ENCODE measurements at places on chromosomes 7 and 10.

- no peak for DNase-seq
Observed at GRCh38 chr7:115707258-115708012, 323.1 kb downstream of the TFEC start.

- no peak for DNase-seq
Observed at GRCh38 chr10:1323951-1324350, 267.8 kb downstream of the WDR37 start.

DNA sequence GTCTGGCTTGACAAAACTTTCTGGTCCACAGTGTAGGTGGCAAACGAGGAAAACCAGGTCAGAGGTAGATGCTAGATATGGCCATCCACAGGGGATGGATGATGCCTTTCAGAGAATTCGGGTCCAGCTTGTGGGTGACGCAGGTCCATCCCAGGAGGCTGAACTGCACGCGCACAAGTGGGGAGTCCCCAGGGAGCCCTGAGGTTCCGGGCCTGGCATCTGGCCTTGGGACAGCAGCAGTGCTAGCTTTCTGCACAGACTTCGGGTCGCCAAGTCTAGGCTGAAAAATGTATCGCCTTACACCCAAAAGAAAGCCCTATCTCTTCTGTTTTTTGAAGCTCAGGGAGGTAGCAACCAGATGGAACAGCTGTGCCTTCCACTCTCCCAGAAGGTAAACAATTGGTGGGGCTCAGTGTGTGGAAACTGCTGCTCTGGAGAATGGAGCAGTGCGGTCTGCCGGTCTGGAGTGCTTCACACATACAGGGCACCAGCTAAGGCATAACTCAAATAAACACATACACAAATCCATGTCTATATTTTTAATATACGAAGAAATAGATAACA, 119.3 kb upstream of the ACBD5 start:
- no peak for DNase-seq

- DNase-seq, result no peak
Observed at GRCh38 chr7:44268671-44269070, 56.7 kb downstream of the CAMK2B start.

- no peak for DNase-seq
Observed at GRCh38 chr10:122304054-122304579, 33.0 kb downstream of the BTBD16 start.

DNA sequence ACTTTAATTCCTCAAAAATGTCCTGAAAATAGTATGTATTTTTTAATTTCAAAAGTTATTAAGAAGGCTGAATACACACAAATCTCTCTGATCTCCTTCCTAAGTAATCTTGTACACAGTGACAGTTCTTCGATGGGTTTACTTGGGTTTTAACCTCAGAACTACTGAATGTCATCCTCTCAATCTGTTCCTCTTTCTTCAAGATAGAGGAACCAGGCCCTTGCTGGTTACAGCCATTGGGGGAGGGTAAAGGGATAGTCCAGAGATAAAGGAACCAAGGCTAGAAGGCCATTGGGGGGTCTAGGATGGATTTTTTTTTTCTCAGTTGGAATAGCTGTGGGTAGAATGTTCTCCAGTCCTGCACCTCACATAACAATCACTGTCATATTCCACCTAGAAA, 224.9 kb downstream of the SKIDA1 start:
- no peak for DNase-seq

DNA sequence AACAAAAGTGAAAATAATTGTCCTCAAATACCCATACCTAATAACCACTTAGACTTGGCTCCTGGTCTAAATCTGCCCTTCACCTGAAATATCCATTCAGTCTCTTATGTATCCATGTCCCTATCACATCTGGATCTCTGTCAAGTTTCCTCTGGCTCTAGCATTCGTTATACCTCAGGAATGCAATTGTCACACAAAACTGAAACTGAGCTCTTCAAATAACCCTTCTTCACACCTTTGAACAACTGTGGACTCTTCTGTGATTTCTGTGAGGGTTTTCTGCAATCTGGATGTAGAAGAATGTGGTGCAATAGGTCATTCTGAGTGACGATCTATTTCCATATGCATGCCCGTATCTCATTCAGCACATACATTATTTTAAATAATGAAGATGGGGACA, 53.5 kb upstream of the FGL2 start:
- no peak for DNase-seq

DNA sequence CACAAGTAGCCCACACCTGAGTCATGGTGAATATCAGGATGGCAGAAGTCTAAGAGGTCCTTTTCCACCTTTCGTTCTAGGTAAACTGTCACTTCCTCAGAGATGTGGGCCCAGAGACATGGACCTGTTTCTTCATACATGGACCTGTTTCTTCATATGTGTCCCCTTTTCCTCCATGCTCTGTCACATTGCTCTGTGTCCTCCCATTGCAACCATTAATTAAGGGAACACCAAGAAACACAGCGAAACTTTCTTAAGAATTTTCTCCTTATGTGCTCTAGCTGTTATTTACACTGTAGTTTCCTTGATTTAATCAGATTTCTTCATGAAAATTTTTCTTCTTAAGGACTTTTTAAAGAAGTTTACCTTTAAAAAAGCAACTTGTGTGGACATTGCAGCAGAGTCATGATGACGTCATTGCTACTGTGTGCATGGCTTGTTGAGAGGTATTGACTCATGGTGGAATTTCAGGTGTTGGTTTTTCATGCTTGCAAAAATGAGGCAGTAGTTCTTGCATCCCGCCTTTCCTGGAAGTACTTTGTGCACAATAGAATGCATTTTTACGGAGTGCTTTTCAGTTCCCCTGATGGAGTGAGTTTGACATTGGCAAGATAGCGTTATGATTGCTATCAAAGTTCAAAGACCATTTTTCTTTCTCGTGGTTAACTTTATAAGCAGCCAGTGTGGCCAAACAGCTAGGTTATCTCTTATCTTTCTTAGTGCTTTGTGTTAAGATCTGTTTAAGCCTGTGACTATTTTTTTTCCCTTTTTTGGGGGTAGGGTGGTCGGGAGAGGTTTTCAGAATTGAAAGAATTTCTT, 37.7 kb downstream of the CFAP58 start:
- DNase-seq, result no peak

DNA sequence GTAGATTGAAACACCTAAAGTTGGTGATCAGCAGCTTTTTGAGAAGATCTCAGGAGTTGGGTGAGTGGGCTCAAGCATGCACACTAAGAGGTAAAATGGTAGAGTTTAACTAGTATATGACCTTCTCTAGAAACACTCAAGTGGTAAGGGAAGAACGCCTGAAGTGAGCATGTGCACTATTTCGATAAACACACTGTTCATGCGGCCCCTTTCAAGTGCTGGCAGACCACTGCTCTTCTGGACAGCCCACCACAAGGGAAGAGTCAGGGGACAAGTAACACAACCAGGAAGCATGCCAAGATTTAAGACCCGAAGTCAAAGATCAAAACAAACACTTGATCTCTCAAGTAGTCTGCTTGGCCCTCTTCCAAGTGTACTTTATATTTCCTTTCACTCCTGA, 519.5 kb upstream of the ZWINT start:
- DNase-seq, result no peak

DNA sequence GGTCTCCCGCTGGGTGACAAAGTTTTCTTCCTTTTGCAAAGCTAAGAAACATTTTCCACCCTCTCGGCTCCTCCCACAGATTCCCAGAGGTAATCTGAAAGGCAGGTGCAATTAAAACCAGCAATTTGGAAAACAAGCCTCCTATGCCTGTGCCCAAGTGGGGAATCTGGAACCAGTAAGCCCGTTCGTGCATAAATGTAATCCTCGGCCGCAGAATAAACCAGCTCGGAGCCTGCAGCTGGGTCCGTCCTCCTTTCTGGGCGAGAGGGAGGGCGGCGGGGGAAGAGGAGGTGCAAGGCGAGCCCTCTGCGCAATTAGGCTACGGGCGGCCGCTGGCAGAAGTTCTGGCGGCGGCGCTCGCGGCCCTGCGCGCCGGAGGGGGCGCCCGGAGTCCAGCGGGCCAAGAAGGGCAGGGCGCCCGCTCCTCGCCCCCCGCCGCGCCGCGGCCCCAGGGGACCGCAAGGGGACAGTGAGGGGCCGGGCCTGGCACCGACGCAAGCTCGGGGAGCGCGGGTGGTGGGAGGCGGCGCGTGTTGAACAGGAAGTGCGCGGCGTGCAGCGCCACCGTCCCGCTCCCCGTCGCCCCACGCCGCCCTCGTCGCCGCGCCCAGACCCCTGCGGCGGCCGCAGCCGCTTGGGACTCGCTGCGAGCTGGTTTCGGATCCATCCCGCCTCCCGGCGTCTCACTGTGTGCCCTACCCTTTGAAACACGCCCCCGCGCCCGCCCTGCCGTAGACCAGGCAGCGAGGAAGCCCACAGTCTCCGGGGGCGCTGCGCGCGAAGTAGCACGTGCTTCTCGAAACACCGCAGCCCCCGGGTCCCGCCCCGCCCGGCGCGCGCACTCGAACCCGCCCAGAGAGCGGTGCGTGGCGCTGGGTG, at the start of gene PRKAG2:
Gene PRKAG2, minus strand, starts transcription at position 217 of the 879 bp plus-strand sequence. CDS start 495 bp downstream, outside the sequence.
- DNase-seq, result peak; percentile 55

DNA sequence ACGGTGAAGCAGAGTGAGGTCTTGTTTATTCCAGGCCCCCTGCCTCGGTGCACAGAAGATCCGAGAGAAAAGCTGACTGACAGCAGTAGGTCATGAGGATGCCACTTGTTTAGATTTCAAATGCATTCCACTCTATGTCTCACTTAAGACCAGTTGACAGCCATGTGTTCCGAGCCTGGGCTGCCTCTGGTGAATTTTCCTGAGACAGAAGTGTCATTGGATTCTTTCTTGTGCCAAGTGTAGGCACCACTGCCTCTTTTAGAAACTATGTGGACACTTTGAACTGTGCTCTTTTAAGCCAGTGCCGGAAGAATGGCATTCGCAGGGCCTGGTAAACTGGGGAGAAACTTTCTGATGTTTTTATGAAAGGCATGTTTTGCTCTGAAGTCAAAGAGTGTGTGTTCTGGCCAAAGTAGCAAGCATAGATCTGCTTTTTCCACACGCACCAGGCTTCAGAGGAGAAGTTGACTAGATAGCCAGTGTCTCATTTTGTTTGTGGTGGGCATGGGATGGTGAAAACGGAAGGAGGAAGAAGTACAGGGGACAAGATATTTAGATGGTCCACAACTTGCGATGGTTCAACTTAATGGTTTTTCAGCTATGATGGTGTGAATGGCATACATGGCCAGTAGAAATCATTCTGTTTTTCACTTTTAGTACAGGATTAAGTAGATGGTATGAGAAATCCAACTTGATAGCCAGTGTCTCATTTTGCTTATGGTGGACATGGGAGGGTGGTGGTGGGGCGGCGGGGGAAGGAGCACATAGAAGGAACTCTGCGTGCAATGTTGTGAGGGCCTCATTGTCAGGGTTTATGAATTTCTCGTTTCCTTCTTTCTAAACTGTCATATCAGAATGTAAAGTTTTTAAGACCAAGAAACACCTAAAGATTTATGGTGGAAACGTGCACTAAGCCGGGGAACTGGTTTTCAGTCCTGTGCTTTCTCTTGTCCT, 41.5 kb downstream of the CYP17A1 start:
- no peak for DNase-seq

DNA sequence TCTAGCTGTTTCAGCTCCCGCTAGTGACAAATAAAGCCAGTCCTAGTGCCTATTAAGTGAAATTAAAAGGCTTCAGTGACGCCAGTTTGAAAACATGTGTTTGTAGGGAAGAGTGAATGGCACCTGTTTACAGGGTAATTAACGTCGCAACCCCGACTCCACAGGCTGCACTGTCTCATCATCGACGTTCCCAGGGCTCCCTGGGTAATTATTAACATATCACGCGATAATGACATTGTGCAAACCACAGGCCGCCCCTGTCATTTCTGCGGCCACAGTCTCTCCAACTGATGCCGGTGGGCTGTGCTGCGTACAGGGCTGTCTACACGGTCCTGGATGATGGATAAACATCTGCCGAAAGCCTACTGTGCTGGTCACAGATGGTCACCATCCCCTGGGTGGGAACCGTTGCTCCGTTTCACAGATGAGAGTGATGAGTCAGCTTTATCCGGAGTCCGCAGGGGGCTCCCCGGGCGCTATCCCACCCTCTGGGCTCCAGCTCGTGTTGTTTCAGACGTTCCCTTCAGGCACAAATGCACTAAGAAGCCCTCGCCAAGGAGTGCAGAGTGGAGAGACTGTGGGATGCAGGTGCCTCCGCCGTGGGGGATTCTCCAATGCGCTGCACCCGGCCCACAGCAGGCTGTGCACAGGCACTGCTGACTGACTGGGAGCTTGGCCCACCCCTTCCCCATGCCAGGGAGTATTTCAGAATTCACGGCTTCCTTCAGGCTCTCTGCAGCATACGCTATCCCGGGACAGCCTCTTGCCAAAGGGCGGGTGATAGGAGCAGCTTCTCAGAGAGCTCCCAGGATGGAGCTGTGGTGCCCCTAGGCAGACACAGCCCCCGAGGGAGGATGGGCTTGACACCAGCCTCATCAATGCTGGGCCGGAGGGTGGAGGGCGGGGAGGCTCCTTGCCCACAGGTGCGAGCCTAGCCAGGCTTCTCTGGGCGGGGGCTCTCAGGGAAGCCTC, 491.8 kb upstream of the FOXK1 start:
- DNase-seq, result no peak

- DNase-seq, result no peak
Observed at GRCh38 chr7:130961128-130961601, 227.2 kb upstream of the KLF14 start.

- no peak for DNase-seq
Observed at GRCh38 chr7:32928785-32929298, 28.4 kb upstream of the FKBP9 start.
